ENCODE measurements at places on chromosomes 12 and 14. TPM values are rescaled to one million over a fixed set of nuclear protein-coding genes. Genes with fewer than 3 reads are reported as not detected.

The DEGS2 gene
- total RNA-seq, result not detected

The HOXC9 gene
- total RNA-seq, result not detected

The FAM90A1 gene
- not detected for total RNA-seq

The COCH gene
- 0.09 TPM for total RNA-seq

The LRRC9 gene
- not detected for total RNA-seq

The MGAT4C gene
- not detected for total RNA-seq

The RHOF gene
- 6.6 TPM for total RNA-seq
